NCI-H2029 treated with DMSO at 0.1 percent for 48 hours (cell line): ENCODE measurements at places on chromosomes 6 and 20.

DNA sequence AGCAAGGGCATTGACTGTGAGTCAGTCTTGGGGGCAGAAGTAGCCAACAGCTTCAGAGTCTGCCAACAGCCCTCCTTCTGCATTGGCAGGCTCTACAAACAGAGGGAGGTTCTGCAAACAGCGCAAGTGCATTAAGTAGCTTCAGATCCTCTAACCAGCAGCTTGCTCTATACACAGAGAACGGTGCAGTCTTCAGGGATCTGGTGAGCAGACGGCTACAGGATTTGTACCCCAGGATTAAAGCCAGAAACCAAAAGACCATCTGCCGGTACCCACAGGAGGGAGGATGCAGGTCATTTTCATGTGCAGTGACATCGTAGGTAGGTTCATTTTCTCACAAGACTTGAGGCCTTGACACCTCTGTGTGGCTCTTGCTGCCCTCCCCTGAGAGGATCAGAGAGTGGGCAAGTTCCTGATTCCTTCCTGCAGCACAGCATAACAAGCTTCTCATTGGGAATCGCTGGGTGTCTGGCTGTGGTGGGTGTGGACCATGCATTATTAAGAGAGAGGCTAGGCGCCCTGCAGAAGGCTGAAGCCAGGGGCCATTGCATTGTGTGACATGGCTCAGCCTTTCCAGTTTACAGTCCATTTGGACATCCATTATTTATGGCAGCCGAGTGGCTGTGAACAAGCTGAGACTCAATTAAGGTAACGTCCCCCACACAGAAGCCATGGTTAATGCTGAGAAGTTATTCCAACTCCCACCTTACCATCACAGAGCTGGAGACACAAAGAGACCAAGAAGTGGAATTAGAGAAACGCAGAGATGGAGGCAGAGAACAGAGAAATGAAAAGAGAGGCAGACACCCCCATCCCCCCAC lies 250.0 kb downstream of the LRFN2 start:
- no peak for DNase-seq

DNA sequence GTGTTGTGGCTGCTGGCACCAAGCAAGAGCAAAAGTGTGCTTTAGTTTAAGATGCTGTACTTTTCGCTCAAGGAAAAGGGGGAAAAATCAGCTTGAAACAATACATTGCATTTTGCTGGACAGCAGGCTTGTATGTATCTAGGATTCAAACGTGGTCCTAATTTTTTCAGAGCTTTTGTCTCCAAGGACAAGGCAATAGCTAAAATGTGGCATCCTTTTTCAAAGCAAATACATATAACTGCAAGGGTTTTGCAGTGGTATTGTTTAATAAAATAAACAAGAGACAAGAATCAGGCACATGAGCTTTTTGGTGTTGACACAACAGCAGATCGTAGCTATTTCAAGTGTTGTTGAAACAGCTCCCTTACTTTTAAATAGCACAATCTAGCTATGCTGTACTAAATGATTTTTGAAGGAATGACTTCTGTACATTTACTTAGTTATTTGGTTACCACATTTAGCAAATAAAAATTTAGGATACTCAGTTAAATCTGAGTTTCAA lies 137.0 kb upstream of the HEY2 start:
- DNase-seq = peak; percentile 84

DNA sequence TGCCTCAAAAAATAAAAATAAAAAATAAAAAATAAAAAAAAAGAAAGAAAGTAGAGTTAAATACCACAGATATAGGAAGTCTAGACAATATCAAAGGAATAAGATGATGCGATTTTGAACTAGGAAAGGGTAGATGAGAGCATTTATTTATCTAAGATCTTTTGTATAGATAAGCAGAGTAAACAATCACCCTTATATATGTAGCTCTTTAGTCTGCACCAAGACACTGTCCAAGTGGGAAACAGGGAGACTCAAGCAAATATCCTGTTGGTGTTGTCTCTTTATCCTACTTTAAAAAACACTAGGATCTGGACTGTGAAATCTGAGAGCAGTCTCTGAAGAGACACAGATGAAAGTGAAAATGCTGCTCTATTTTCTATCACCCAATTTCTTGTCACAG lies 587.0 kb upstream of the FLRT3 start:
- DNase-seq = no peak

GRCh38 chr20:55964790-55965189 lies 40.5 kb downstream of the CBLN4 start:
- DNase-seq = no peak

- no peak for DNase-seq
Observed at GRCh38 chr6:55379895-55380294, 52.6 kb downstream of the GFRAL start.

- no peak for DNase-seq
Observed at GRCh38 chr6:39577446-39578165, 147.6 kb downstream of the KIF6 start.

- no peak for DNase-seq
Observed at GRCh38 chr6:25918083-25918683, 12.3 kb downstream of the SLC17A2 start.

DNA sequence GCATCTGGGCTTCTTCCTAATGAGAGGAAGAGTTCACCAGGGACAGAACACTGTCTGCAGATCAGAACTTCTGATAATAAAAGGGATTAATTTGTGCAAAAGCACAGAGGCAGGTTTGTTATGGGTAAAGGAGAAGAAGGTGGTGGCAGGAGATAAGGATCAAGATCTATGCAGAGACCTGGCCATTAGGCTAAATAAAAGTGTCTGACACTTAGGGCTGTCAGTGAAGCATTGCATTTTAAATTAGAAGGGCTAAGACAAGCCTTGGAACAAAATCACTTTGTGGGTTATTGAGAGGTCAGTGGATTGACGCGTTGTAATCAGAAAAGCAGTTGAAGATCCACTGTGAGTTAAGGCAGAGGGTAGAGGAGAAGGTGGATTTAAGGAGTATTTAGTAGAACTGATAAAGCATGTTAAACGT lies 76.8 kb downstream of the MAP3K4 start:
- no peak for DNase-seq

GRCh38 chr20:21075471-21075870 lies 30.7 kb downstream of the LINC00237 start:
- no peak for DNase-seq

DNA sequence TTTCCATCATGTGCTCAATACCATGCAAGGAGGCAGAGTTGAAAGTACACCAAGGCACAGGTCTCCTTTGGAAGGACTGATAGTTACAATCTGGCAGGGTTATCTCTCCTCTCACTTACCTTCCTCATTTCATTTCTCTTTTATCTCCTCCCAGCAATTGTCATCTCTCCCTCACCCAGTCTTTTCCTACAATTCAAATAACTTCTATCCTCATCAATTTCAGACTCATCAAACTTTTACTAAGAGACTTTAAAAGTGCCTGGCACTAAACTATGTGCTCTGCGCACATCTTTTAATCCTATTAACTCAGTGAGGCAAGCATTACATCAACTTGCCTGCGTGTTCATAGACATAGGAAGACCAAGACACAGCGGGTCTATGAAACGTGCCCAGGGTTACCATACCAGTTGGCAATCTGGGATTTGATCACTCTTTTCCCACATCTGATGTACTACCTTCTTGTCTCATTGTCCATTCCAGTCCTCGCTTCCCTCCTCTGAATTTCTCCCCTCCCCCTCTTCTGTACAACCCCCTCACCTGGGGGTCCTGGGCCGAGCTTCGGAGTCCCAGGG lies 1.2 kb downstream of the VARS1 start:
- no peak for DNase-seq

GRCh38 chr6:166775180-166775922 lies 148.3 kb upstream of the RPS6KA2 start:
- DNase-seq = peak; percentile 13

DNA sequence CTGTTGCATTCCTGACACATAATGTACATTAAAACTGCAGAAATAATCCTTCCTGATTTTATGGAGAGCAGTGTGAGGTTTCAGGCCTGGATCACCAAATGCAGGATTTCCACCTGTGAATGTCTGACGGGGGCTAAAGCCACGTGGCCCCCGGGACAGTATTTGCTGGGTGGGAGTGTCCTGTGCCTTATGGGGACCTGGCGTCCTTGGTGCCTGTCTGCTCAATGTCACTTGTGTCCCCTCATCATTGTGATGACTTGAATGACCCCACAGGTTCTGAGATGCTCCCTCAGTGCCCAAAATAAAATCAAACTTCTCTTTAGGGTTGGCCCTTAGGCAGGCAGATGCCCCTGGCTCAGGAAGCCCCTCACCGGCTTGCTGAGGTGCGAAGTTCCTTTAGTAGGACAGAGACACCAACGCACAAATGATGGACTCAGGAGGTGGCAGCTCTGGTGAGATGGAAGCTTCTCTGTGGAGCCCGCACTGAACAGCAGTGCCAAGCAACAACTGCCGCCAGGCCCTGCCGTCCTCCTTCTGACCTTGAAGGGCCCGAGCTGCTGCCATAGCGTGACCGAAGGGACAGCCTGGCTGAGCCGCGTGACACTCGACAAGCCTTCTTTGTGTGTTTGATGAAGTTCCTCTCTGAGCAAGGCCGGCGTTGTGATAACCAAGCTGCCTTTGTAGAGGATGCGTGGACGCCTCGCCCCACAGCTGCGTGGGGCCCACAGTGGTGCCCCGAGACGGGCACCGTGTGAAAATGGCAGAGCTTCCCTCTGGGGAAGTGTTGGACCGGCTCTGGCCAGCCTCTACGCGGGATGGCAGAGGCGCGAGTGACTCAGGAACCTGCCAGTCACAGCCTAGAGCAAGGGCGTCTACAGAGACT lies 30.9 kb downstream of the FRMD1 start:
- DNase-seq = no peak

DNA sequence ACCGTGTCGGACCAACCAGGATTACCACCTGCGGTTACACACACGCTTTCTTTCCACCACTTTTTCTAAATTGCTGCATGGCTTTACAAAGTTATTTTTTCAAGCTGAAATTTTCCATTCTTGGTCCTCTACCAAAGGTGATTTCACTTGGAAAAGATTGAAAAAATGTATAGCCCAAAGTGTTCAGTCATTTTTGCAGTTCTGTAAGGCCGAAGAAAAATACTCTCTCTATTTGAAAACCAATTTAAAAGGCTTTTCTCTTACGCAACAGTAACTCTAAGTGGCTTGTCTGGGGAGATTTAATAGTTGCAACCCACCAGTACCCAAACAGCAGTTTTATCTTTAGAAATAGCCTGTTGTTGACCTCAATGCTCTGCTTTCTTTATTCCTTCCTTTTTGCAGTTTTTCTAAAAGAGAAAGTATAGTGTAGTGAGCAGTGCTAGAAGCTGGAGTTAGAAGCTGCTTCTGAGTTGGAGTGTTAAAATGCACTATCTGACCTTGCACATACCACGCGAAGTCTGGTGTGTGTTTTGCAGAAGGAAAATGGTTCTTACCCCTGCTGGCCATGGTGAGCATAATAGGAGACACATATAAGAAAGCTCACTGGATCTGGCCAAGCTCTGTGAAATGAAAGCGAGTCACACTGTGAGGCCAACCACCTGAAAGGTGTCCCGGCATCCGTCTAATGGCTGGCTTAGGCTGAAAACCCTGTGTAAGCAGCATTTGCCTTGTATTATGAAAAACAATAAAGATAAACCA lies 271.6 kb upstream of the PRND start:
- DNase-seq = no peak

GRCh38 chr6:72788188-72788587 lies 166.3 kb downstream of the KCNQ5 start:
- DNase-seq = no peak
